HTR-8/SVneo (cell line): ENCODE measurements at places on chromosomes 6 and 20.

DNA sequence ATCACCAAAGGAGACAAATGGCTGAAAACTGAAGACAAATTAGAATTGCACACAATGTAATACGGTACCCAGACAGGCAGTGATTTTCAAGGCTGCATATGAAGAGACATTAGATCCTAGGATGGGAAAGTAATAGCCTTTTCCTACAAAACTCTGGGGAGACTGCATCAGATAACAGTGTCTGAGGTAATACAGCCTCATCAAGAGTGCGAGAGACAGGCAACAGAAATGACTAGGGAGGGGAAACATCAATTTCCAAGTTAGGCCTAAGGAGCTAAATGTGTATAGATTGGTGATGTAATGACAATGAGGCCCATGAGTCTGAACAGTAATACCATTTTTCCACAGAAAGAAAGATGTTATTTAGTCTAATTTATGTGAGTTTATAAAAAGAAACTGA is 200.3 kb downstream of the HTR1B start:
- DNase-seq: no peak

DNA sequence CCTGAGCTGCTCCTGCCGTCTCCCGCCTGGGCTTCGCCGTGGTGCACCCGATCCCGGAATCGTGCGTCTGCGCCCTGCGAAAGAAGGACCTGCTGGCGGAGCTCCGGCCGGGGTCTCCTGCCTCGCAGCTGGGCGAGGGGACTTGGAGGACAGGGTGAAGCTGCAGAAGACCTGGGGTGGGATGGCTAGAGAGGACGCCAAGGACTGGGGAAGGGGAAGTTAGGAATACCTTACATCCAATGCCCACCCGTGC is 150.2 kb downstream of the PRL start:
- no peak for DNase-seq

- DNase-seq: no peak
Observed at GRCh38 chr6:168583126-168583525, 142.1 kb downstream of the SMOC2 start.

DNA sequence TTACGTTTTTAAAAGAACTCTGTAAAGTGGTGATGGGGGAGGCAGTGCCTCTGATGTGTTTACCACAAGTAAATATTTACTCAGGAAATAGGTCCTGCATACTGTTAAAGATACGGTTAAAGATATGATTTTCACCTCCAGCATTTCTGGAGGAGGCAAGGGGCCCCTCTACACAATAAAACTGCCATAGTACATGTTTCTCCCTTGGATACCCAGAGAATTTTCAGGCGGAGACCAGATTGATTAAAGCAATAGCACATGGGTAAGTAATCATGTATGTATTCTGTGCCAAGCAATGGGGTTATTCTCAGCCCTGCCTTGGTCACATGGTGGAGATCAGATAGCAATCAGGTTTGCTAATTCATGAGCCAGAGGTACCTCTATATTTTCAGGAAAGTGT is 9.6 kb downstream of the RIPOR2 start:
- no peak for DNase-seq

GRCh38 chr20:57707320-57707719 is 2.5 kb downstream of the PMEPA1 start:
- DNase-seq: no peak

DNA sequence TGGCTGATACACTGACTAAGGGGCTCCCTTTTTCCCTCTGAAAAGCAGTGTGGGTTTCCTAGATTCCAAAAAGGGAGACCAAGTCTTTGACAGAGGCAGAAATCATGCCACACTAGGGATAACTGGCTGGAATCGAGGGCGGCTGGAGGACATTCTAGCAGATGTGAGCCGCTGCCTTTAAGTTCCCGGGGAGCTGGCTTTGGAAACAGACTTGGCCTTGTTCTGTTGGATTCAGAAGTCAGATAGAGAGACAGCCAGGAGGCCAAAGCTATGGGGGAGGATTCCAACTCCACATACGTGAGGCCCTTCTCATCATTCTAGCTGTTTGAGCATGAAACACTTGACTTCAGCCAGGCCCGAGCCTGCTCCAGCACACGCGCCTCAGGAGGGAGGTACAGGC is 109.9 kb upstream of the FOXC1 start:
- DNase-seq: no peak

GRCh38 chr6:104134876-104135275 is 724.8 kb downstream of the HACE1 start:
- no peak for DNase-seq

- DNase-seq: no peak
Observed at GRCh38 chr6:13710552-13711323, 897 bp downstream of the RANBP9 start.

GRCh38 chr6:93393554-93394074 is 25.7 kb downstream of the EPHA7 start:
- DNase-seq: no peak

- DNase-seq: no peak
Observed at GRCh38 chr6:99030915-99031314, 83.2 kb upstream of the FBXL4 start.

GRCh38 chr6:31911826-31912585 is 10.1 kb upstream of the ZBTB12 start:
- no peak for DNase-seq

DNA sequence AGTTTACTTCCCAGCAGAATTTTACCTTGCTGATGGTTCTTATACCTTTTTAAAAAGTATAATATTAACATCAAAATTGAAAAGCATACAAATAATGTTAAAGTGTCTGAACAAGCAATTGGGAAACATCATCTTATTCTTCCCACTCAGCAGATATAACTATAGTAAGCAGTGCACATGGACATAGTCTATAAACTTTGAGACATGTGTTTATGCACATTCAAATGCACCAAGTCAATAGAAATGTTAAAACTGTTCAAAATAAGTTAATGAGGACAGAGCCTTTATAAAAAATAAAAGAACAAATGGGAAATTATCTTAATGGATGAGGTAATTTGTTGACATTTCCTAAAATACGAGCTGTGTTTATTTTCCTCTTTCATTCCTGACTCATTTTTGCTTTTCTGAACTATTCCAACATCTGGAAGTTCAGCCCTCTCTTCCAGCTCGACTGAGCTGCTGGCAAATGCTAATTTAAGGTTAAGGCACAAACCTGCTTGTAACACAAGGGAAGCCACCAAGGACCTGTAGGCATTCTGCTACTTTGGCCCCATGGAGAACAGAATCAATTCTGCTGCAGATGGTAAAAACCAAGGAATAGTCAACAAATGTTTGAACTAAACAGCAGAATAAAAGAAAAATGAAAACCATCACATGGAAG is 110.3 kb upstream of the MAP3K4 start:
- no peak for DNase-seq

- DNase-seq: no peak
Observed at GRCh38 chr6:143301188-143301587, 149.3 kb downstream of the ADAT2 start.

- DNase-seq: no peak
Observed at GRCh38 chr6:146767632-146768031, 168.9 kb downstream of the ADGB start.

GRCh38 chr6:149044528-149044927 is 273.0 kb upstream of the TAB2 start:
- no peak for DNase-seq

- DNase-seq: no peak
Observed at GRCh38 chr6:155103816-155104366, 108.8 kb downstream of the TIAM2 start.

- no peak for DNase-seq
Observed at GRCh38 chr20:21004386-21005076, 101.6 kb downstream of the LINC00237 start.

DNA sequence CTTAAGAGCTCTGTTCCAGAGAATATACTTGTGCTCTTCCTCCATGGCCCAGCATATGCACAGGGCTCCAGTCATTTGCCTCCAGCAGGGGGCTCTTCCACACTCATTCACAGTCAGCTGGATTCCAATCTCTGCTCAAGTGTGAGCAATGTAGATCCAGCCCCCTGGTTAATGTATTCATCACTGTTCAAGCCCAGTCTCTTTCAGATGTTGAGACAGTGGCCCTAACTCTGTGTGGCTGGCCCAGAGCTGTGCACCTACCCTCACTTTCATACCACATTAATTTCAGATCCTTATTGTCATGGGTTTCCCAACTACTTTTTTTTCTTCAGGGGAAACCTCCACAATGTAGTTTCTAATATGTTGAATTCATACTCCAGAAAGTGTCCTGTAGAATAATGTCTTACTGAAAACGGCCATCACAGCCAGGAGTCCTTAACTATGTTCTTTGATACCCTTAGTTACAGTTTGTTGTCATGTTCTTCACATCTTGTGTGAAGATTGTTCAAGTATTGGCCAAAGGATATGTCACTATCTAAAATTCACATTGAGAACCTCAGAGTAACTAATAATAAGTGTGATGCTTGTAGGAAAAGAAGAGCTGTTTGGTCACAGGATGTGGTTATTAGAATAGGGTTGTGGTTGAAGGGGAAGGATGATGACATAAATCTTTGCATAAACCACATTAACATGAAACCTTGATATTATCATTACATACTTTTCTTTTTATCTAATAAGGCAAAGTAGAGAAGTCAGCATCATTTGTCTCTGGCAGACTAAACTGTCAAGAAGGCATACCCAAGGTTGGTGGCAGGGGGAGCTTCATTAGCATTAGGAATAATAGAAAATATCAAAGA is 14.4 kb upstream of the HLA-DQA1 start:
- peak; percentile 37 for DNase-seq

DNA sequence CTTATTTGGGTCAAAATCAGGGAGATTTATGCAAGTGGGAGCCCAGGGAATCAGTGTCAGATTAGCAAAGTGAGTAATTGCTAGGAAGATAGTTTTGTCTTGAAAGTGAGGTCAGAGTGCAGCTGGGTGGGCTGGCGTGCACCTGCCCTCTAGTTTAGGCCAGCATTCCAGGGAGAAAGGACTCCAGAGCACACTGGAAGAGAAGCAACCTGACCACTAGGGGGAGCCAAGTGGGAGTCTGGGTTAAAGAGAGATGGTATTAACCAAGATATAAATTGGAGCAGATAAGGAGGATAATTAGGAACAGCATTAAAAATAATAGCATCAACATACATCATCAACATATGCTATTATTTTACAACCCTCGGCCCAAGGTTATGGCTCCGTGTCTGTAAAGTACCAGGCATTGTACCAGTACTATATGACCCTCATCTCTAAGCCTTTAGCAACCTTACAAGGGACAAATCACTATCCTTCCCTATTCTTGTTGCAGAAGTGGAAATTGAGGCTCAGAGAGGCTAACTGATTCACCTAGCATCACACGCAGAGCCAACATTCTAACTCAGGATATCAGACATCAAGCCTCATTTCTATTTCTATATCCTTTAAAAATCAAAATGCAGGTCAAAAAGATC is 57.8 kb downstream of the SLC2A10 start:
- DNase-seq: peak; percentile 78

DNA sequence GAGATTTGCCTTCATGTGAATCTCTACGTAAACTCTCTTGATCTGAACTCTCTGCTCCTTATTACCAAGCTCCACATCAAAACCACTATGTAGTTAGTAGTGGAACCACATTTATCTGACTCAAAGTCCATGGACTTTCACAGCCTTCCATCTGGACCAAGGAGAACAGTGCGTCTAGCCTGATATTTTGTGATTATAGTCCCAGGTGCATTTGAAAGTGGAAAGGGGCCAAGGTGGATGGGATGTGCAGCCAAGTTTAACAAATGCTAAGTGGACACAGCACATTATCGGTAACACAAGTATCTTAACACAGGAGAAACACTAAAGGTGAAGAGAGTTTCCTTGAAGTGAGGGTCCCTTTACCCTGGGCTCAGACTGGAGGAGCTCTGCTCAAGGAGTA is 281.2 kb upstream of the SGK1 start:
- no peak for DNase-seq

DNA sequence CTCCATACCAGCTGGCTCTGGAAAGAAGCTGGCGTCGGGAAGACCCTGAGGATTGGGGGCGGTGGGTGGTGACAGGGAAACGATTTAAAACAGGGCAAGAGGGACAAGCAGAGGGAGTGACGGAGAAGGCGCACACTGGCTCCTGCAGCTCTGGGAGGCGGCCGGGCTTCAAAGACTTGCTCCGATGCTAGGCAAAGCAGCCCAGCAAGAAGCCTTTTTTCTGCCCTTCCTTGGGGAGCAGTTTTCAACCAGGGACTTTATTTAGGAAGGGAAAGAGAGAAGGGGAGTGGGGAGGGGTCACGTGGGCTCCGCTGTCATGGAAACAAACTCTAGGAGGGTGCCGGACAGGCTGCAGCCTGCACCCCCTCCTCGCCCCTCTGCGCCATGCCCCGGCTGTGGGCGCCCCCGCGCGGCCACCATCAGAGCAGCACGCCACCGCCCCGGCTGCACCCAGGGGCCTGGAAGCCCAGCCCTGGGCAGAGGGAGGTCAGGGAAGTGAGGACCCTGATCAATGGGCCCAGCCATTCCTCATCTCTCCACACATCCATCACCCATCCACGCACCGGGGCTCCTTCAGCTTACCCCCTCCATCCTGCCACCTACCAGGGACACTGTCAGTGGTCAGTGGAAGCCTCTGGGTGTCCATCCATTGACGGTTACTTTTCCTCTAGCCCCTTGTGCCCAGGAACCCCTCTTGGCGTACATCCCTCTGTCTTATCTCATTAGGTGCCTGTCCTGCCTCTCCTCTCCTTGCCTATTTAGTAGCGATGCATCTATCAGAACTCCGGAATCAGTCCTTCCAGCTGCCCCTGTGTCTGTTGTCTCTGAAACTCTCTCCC is 66.6 kb upstream of the CCDC167 start:
- peak; percentile 84 for DNase-seq

GRCh38 chr6:21201637-21202350 is 391.8 kb upstream of the SOX4 start:
- no peak for DNase-seq

DNA sequence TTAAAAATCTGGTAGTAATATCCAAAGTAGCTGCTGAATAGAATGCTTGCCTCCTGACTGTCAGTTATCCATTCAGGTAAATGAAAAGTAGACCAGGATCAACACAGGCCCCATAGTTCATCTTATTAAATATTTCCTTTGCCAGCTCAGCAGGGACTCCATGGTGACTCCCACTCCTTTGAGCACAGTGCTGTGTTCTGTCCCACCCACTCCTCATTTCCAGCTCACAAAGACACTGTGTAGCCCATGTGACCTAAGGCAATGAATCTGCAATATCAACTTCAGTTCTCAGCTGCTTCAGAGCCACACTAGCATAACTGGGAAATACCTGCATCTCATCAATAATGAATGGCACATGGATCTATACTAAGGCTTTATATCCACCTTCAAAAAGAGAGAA is 189.5 kb upstream of the MANEA start:
- DNase-seq: no peak

GRCh38 chr6:37059344-37060194 is 54.1 kb downstream of the FGD2 start:
- peak; percentile 89 for DNase-seq

- DNase-seq: no peak
Observed at GRCh38 chr20:41577129-41578009, 40.8 kb downstream of the CHD6 start.

- DNase-seq: no peak
Observed at GRCh38 chr6:128663238-128663637, 142.8 kb upstream of the PTPRK start.

GRCh38 chr20:45358282-45359068 is 4.5 kb upstream of the SYS1 start:
- DNase-seq: peak; percentile 87
